Islet precursor cell (in vitro differentiated cells): ENCODE measurements at places on chromosomes 16 and 17.

DNA sequence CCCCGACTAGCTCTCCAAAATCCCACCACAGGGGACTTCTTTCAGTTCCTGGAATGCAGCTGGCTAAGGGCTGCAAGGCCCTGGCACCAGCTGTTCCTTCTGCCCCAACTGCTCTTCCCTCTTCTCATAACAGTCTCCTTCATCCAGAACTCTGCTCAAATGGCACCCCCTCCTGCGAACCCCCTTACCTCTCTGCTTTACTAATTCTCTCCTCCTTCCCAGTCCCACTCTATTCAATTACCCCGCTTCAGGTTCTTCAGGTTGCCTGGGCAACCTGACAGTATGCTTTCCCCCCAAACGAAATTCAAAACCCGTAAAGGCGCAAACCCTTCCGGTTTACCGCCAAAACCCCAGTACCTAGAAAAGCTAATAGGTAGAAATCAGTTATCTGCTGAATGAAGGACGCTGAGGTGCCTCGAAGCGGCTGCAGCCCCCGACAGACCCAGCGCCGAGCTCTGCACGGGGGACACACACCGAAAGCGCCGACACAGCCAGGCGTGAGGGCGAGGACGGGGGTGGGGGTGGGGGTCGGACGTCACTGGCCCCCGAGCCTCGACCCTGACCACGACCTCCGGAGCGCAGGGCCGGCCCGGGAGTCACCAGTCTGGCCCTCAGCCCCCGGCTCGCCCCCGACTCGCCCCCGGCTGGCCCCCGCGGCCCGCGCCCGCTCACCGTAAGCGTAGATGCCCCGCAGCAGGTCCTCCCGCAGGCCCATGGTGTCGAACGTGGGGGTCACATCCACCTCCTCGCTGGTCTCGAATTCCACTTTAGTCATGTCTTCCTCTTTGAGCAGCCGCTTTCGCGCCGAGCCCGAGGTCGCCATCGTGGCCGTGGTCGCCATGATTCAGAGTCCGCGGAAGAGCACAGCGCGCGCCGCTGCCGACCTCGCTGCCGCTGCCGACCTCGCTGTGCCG, 550 bp downstream of the EIF4A3 start:
- peak; percentile 71 for DNase-seq

- DNase-seq: no peak
Measured at GRCh38 chr16:81706327-81707295, 72.5 kb upstream of the PLCG2 start.

GRCh38 chr16:87891764-87892163, 22.5 kb upstream of the SLC7A5 start:
- no peak for DNase-seq

DNA sequence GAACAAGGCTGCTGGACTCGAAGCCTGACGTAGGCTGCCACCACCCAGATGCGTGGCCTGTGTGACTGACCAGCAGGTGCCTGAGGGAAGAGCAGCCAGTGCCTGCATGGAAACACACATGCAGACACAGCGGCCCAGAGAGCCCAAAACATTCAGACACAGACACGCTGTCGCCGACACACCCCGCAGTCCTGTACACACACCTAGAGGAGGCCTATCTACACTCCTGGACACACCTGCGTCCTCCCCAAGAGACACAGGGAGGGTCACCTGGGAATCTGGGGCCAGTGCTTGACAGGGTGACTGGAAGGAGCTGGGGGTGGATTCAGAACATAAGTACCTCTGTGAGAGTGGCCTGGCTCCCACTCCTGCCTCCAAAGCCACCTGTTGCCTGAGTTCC, 6.1 kb upstream of the TSPOAP1 start:
- peak; percentile 58 for DNase-seq

- DNase-seq: no peak
Measured at GRCh38 chr17:34720760-34721159, 141.4 kb downstream of the TMEM132E start.

- no peak for DNase-seq
Measured at GRCh38 chr16:54649876-54650275, 280.8 kb upstream of the IRX5 start.

DNA sequence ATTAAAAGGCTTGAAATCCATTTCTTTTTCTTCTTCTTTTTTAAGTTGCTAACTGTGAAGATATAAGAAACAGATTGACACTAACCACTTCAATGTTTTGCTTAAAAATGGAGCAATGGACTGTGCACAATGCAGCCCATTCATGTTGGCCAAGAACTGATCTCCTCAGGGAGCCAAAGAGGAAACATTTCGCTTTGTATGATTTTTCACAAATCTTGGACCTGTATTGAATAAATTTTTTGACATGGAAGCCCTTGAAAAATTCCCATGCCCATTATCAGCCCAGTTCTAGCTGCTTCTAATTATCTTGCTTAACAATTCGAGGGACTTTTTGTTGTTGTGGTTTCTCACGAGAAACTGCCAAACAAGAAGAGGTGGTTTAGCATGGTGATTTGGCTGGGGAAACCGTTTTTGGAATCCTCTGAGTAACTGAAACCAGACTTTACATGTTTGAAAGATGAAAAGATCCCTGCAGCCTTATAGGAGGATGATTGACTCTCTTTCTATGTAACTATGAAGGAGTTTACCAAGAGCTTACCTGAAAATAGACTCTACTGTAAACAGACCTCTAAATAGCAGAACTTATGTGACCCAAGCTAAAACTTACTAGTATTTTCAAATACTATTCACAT, 1389.4 kb upstream of the GOT2 start:
- no peak for DNase-seq

DNA sequence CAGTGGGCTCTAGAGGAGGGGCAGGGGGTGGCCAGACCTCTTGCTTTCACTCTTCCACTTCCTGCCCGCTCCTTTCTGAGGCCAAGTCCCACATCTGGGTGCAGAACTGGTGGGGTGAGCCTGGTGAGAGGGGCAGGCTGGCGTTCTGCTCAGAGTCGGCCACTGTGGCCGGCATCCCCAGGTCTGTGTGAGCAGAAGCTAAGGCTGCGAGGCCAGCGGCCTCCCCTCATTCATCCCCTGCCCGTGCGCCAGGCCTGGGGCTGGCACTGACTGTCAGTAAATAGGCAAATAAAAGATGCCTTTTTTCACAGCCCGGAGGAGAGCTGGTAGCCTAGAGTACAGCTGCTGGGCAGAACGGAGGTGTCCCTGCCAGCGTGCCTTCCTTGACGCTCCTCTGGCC, 1.2 kb downstream of the DEF8 start:
- no peak for DNase-seq

DNA sequence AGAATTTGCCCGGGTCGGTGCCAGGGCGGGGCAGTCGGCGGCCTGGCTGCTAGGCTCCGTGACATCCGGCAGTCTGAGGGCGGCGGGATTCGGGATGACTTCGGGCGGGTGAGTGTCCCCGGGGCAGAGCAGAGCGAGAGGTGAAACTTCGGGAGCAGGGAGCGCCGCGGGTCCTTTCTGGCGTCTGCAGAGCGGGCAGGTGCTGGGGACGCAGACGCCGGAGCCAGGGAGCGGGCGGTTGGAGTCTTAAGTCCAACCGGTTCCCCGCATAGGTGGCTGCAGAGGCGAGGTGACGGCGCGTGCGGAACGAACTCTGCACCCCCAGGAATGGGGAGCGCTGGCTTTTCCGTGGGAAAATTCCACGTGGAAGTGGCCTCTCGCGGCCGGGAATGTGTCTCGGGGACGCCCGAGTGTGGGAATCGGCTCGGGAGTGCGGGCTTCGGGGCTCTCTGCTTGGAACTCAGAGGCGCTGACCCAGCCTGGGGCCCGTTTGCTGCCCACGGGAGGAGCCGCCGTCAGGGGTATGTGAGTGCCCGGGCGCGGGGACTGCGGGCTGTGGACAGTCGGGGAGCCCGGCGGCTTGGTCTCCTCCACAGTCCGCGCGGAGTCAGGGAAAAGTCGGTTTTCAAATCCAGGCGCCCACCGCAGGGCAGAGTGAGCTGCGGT, at the start of gene B4GALNT2:
TSS of gene B4GALNT2 (plus strand) at position 71 of the 666 bp plus-strand sequence. CDS start at position 95, 24 bp downstream.
- peak; percentile 74 for DNase-seq

- no peak for DNase-seq
Measured at GRCh38 chr17:67168496-67168895, 76.5 kb downstream of the HELZ start.

DNA sequence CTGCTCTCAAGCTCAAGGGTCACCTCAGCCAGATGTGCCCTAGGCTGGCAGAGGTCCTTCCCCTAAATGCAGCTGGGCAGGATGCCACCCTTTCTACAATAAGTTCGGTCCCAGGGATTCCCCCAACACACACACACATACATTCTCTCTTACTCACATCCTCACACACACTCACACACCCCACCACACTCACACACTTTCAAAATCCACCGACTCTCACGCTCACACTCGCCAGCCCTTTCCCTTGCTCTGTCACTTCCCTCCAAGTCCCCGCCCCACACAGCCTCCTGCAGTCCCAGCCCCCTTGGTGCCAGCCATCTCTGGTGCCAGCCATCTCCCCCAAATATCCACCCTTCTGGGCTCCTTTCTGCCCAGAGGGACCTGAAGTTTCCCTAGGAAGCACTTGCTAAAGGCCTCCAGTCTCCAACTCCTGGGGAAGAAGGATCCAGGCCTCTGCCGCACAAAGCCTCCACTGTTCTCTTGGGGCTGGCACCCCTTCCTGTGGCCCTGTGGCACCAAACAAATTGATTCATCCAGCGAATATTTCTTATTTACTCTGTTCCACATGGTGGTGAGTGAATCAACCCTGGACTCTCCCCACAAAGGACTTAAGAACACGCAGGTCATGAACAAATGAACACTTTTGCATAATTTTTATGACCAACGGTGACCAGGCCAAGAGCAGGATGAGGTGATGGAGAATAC, 3.8 kb upstream of the USP36 start:
- no peak for DNase-seq

- DNase-seq: no peak
Measured at GRCh38 chr16:6704306-6704930, 628.2 kb upstream of the RBFOX1 start.

GRCh38 chr16:35296962-35297653, 1837.7 kb downstream of the TP53TG3F start:
- DNase-seq: no peak

- DNase-seq: no peak
Measured at GRCh38 chr17:43490621-43491020, 6.8 kb downstream of the DHX8 start.

GRCh38 chr16:3673676-3674377, 19.3 kb downstream of the DNASE1 start:
- DNase-seq: no peak

DNA sequence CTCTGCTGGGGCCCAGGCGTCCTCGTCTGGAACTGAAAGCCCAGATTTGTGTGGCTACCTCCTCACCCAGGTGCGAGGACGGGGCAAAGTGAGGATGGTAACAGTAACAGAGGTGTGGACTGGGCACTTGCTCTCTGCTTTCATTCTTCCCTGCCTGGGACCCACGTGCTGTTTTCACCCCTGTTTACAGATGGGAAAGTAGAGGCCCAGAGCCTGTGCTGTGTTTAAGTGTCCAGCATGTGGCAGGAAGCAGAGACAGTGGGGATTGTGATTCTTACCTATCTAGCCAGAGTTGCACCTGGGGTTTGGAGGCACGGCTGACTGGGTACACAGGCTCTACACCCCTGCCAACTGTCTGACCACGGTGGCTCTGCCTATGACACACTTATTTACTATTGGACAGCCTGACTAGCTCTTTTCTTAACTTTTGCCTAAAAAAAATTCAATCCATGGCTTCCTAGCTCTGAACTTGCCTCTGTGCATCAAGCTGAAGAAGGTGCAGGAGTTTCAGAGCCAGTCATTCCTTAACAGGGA, 155.4 kb downstream of the CLEC16A start:
- no peak for DNase-seq

DNA sequence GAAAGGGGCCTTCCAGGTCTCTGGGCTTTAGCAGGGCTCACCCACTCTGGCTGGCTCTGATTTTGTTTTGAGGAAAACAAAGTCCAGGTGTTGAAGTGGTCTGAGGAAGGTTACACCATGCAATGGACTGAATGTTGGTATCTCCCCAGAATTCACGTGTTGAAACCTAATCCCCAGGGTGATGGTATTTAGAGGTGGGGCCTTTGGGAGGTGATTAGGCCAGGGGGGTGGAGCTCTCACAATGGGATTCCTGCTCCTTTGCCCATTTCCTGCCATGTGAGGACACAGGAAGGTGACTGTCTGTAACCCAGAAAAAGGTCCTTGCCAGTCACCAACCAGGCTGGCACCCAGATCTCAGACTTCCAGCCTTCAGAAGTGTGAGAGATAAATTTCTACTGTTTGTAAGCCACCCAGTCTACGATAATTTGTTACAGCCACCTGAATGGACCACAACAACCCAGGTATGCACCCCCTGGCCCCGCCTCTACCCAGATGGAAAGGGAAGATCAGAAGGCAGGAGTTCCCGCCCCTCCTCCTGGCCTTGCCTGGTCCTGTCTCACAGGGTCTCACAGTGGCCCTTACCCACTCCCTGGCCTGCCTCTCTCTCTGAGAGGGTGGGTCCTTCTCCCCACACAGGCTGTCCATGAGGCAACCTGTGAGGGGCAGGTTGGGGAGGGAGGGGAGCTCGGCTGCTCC, 32.0 kb downstream of the LRRC75A start:
- DNase-seq: no peak

- DNase-seq: no peak
Measured at GRCh38 chr17:35082073-35082657, 18.7 kb upstream of the RFFL start.

DNA sequence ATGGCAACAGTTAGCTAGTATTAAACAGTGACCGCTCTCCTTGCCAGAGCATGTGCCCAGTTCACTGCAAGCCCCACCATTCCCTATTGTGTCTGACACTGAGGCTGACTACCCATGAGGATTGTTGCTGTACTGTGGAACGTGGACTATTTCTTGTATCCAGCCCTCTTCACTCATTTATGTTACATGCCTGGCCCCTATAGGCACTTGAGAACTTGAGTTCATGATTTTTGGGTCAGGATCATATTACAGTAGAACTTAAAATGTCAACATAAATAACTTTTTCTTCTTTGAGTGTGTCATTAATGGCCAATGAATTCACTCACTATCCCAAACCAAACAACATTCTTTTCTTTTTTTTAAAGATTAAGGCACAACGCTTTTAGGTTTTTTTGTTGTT, 55.7 kb downstream of the LYRM1 start:
- DNase-seq: no peak

- DNase-seq: peak; percentile 68
Measured at GRCh38 chr16:81885976-81886586, 107.0 kb downstream of the PLCG2 start.

DNA sequence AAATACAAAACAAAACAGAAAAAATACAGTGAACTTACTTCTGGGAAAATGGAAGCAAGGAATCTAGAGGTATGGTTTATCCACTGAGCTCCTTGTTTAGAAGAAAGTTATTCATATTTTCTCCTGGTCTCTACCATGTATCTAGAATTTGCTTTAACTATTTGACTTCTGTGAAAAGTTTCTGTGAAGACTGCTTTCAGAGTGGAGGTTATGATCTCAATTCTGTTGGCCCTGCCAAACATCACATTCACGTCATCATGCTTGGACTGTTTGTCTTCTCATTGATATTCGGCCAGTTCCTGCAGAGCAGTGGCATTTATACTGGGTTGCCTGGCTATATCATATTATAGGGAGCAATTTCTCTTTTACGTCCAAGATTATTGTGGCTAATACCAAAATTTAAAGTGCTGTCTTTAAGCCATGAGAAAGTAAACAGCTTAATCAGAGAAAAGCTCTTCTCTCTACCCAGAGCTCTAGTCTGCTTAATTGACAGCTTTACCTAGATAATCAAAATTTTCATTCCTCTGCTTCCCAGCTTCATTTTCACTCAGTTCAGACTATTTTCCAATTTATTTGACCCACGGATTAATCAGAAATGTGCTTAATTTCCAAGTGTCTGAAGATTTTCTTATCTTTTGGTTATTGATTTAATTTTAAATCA, at the start of gene ABCA8:
TSS of gene ABCA8 (minus strand) at position 212 of the 661 bp plus-strand sequence. CDS start 13,358 bp downstream, outside the sequence.
- no peak for DNase-seq

GRCh38 chr16:73315645-73316044, 267.7 kb upstream of the ZFHX3 start:
- no peak for DNase-seq

- DNase-seq: peak; percentile 87
Measured at GRCh38 chr17:48626245-48627117, at the start of gene HOXB9. Gene HOXB9, minus strand, starts transcription at chr17:48626358. Its CDS starts 89 bp downstream, at chr17:48626269.
